ENCODE measurements at places on chromosomes 16 and 17.
A peak's percentile ranks its signal among the peaks of the same experiment; 100 is the strongest.

DNA sequence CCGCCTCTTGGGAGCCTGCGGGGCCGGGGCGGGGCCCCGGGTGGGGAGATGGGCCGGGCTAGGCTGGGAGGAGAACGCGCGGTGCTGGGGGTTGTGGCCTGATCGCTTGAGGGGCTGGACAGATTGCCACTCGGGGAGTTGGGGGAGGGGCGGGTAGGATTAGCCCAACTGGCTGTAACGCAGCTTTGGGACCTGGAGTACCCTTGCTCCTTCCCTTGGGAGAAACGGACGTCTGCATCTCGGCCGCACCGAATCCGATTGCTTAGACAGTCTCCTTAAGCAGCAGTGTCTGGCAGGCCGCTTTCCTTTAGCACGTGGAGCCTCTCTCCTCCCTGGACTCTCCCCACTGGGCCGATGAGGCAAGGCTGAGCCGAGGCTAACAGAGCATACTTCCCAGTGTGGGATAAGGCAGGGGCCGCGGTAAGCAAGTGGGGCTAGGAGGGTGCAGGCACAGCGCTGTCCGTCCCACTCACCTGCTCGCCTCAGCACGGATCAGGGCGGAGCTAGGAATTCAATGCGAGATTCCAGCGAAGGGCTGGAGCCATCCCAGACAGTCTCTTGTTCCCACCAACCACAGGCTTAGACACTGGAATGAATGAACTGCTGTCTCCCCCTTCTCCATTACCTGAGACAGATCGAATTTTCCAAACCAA is 540 bp upstream of the ACLY start:
- DNase-seq, result peak; percentile 25

- no peak for DNase-seq
These were observed 87.8 kb downstream of the PLCG2 start for GRCh38 chr16:81866820-81867440.

DNA sequence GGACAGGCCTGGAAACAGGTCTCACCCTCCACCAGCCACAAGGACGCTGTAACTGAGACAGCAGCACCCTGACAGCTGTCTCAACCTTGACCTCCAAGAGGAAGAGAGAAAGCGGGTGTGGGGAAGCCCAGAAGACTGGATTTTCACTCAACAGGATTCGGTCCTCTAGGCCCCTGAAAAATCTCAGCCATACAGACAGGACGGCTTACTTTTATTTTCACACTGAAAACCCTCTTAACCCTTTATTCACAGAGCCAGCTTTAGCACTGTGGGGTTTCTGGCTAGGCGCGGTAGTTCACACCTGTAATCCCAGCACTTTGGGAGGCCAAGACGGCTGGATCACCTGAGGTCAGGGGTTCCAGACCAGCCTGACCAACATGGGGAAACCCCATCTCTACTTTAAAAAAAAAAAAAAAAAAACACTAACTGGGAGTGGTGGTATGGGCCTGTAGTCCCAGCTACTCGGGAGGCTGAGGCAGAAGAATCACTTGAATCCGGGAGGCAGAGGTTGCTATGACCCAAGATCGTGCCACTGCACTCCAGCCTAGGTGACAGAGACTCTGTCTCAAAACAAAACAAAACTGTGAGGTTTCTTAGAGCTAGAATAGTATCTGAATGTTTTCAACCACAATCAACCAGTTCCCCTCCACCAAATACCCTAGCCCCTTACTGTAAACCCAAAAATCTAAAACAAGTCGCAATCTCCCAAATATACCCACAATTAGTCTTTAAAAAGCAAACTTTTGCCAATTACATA is 5.3 kb downstream of the ANKRD11 start:
- DNase-seq, result no peak

- no peak for DNase-seq
These were observed 17.1 kb downstream of the RAB11FIP4 start for GRCh38 chr17:31408586-31408985.

DNA sequence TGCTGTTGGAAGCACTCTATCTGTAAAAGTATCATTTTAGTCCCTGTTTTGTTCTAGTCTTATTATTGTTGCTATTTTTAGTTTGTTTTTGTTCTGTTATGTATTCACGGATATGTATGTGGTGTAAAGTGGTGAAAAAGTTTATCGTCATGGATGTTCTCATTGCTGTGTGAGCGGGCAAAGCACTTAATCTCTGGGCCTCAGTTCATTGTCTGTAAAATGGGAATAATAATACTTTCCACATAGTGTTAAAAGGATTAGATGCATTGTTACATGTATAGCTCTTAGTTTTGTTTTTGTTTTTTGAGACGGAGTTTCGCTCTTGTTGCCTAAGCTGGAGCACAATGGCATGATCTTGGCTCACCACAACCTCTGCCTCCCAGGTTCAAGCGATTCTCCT is 19.8 kb downstream of the TAOK1 start:
- no peak for DNase-seq

DNA sequence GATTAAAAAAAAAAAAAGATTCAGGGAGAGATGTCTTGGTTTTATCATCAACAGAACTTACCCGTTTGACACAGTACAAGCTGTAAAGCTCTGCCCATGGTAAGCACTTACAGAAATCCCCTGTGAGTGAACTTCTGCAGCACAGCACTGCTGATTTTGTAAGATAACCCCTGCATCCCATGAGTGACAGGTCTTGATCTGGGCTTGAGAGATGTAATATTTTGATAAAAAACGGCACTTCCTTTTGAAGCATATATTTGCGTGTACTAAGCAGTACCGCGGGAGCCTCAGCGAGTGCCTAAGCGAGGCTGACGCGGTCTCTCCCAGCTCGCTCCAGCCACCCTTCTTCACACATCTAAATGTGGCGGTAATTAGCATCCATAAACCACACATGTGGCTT is 50.5 kb downstream of the IKZF3 start:
- DNase-seq, result no peak

- DNase-seq, result no peak
These were observed 143.8 kb upstream of the RBL2 start for GRCh38 chr16:53290520-53290919.

DNA sequence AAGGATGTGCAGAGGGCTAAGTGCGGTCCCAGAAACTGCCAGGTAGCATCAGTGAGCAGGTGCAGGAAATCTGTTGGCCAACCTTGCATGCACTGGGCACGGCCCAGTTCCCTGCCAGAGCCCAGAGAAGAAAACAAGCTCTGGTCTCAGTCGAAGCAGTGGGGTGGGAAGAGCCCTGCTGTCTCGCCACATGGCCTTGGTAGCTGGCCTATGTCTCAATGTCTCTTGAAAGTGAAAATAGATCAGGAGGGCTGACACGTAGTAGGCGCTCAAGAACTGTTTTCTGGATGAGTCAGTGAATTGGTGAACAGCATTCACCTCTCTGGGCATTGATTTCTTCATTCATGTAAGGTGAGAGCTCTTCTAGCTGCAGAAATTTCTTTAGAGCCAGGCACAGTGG is 90.4 kb downstream of the MARF1 start:
- no peak for DNase-seq

DNA sequence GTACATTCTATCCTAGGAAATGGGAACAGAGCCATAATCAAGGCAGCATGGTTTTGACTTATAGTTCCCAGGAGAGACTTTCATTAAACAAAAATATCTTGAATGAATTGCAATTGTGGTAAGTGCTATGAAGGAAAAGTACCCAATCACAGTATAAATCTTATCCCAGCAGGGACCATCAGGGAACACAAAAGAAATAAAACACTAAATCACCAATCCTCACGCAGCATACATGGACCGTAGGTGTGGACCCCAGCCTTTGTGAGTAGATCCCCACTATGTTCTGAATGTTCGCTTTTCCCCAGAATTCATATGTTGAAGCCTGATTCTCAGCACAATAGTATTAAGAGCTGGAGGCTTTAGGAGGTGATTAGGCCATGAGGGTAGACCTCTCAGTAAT is 925.0 kb upstream of the RBFOX1 start:
- DNase-seq, result no peak

DNA sequence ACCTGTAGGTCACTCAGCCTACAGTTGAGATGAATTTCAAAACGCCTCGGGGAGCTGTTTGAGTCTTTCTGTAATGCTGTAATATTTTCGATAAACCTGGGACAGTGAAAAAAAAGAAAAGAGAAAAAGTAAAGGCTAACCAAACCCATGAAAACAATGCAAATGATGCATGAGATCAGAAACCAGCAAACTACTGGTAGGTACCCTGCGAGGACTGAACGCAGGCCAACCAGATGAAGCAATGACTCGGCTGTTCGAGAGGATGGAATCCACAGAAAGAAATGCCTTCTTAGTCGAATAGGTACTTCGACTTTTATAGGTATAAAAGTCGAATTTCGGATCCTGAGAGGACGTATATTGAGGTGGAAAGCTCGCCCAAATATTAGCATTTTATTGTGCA is 509 bp upstream of the ATAD5 start:
- no peak for DNase-seq

- DNase-seq, result no peak
These were observed 9.3 kb downstream of the CENPX start for GRCh38 chr17:82013341-82013740.

- no peak for DNase-seq
These were observed 1.9 kb downstream of the CMC2 start for GRCh38 chr16:81004646-81005353.

GRCh38 chr16:85174871-85175723 is 62.8 kb upstream of the CIBAR2 start:
- no peak for DNase-seq

DNA sequence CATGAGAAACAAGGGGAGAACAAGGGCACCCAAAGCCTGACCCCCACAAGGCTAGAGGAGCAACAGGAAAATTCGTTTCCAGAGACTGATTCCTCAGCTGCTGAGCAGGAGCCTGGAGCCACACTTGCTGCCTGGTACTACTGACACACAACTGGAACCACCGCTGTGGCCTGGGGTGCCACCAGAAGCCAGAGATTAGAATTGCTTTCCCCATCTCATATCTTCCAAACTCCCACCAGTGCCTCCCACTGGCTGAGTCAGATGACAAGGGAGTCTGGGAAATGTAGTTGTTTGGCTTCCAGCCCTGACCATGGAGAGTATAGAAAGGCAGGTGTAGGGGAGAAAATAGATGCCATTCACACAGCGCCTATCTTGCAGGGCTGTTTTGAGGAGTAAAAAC is 4.1 kb upstream of the TMEM11 start:
- DNase-seq, result no peak

All from GM18507 (cell line).